Stimulated activated CD8-positive, alpha-beta memory T cell treated with anti-CD3 and anti-CD28 coated beads, Interleukin-15, amount 100 ng/mL, for 24 hours (primary cell): ENCODE measurements at places on chromosomes 1 and 21.

GRCh38 chr1:7827126-7827955 lies 25.5 kb downstream of the UTS2 start:
- DNase-seq, result no peak

- DNase-seq, result no peak
Measured at GRCh38 chr1:189859385-189859977, 618.2 kb downstream of the BRINP3 start.

DNA sequence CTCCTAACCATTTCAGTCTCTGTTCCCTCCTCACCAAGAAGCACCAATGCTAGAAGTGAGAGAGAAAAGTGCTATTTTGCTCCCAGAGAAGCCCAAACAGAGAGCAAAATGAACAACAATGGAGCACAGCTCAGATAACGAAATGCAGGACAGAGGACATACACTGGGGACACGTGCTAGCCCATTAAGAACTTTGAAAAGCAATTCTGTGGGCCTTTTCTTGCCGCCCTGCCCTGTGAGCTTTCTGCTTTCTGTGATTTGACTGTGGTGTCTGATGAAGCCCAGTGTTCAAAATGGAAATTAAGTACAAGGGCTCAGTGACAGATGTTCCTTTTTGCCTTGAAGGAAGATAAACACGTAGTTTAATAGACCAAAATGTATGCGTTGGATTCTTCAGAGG lies 130.8 kb downstream of the S1PR1 start:
- DNase-seq, result no peak

DNA sequence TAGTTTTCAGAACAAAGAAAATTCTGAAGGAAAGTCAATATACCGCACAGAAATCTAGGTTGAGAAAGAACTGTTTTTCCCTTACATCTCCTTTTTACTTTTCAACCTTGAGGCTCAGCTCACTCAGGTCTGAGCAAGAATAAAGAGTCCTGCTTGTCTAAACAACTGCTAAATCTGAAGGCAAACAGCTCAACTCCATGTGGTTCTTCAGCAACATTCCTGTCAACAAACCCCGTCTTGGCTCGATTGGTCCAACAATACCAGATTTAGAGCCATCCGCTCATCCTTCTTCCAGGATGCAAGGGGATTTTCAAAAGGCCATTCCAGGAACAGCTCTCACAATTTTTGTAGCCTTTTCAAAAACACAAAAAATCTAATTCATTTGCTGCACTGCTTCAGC lies 119.8 kb downstream of the HLCS start:
- no peak for DNase-seq

GRCh38 chr1:54282101-54282847 lies 82.3 kb downstream of the MRPL37 start:
- no peak for DNase-seq

GRCh38 chr21:42190486-42190863 lies 28.5 kb upstream of the ABCG1 start:
- no peak for DNase-seq
